Gastroesophageal sphincter (tissue), 4 donors: ENCODE measurements at places on chromosomes 3 and 15.

DNA sequence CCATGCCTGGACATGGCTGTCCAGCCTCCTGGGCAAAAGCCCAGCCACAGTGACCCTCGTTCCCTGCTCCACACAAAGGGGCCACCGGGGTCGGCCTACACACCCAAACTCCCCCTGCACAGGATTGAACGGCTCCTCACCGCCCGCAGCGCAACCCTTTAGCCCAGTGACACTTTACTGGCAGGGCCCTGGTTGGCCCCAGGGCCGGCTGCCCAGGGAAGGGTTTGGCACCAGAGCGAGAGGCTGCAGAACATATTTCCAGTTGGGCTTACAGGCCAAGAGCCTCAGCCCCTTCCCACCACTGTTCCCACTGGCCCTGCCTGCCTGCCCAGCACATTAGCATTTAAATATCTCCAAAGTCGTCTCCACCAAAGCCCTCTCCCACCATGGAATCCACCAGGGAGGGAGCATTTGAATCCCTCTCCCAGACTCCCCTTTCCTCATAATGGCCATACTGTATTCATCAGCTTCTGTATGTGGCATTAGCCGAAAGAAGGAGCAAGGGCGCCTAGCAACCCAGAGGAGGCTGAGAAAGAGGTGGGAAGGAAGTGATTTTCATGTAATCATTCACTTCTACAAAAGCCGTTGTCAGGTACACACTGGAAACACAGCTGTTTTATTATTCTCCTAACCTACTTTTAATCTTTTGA, 85.4 kb downstream of the SLC6A11 start:
- no peak for ATAC-seq
- no peaks in the 10 kb centered on the region for H3K36me3 ChIP-seq
- H3K27me3 ChIP-seq: peaks cover 11% of the 10 kb centered on the region

DNA sequence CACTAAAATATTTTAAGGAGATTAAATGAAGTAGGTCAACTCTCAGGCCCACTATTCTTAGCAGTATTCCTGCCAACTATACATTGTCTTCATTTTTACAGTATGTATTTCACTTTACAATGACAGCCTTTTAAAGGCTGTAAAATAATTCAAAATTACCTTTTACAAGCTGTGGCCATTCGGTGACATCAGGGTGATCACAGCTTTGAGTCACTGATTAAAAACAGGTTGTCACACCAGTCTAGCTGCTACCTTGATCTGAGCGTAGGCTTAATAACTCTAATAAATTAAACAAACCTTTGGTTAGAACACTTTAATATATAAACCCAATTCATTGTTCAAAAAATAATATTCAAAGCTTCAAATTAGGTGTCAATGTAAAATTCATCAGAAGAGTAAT, 29.9 kb downstream of the UBE3A start:
- H3K4me3 ChIP-seq: no peak overlapping the region
- peaks cover 7% of the 10 kb centered on the region for H3K4me1 ChIP-seq
- no peak for ATAC-seq
- no peak overlapping the region for H3K27ac ChIP-seq
- H3K27me3 ChIP-seq: no peaks in the 10 kb centered on the region

GRCh38 chr3:24340966-24341365, 153.7 kb downstream of the THRB start:
- no peak overlapping the region for H3K27ac ChIP-seq
- no peak overlapping the region for H3K4me3 ChIP-seq
- no peaks in the 10 kb centered on the region for H3K27me3 ChIP-seq

DNA sequence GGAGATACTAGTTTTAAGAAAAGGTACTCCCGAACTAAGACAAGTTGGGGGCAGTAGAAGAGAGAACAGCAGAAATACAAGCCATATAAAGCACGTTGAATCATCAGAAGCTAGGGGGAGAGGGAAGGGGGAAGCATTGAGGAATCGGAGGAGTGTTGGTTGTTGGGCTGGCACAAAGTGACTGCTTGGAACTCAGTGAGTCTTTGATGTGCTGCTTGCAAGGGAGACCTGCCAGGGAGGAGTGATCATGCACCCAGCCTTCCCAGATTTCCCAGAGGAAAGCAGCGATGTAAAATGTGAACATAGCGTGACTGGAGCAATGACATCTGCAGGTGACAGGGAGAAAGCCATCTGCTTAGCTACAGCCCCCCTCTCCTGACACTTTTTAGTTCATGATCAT, 192.4 kb upstream of the IL12A start:
- peak; percentile 44 for ATAC-seq
- peak overlapping the region; percentile 86 for H3K27ac ChIP-seq
- H3K4me1 ChIP-seq: peaks cover 48% of the 10 kb centered on the region
- H3K36me3 ChIP-seq: no peaks in the 10 kb centered on the region

GRCh38 chr3:111902534-111902933, 43.5 kb downstream of the PHLDB2 start:
- no peaks in the 10 kb centered on the region for H3K27me3 ChIP-seq
- peaks cover 30% of the 10 kb centered on the region for H3K4me1 ChIP-seq
- H3K4me3 ChIP-seq: no peak overlapping the region
- no peak overlapping the region for H3K27ac ChIP-seq

DNA sequence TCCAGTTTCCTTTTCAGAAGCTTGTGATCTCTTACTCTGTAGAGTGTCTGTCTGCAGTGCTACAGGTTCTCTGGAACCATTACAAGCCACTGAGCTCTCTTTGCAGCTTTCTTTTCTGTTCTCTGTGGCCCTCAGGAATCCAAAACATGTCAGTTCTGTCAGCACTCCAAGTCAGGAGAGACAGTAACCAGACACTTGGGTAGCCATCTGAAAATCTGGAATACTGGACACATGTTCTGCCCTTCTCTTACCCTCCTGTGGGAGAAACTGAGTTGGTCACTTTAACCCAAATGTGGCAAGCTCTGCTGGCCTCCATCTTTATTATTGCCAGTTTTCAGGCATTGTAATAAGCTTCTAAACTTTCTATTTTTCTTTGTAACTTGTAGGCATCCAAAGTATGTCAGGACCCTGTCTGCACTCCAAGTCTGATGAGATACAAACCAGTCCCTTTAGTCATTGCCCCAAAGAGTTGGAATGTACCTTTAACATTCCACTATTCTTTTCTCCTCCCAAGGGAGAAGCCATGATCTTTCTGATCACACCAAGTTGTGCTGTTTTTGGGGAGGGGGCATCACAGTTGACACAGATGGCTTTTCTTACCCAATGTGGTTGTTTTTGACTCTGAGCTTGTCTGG, 183.7 kb downstream of the DPH6 start:
- H3K27me3 ChIP-seq: no peaks in the 10 kb centered on the region
- no peak overlapping the region for H3K27ac ChIP-seq
- H3K4me1 ChIP-seq: no peaks in the 10 kb centered on the region
- no peak for ATAC-seq

DNA sequence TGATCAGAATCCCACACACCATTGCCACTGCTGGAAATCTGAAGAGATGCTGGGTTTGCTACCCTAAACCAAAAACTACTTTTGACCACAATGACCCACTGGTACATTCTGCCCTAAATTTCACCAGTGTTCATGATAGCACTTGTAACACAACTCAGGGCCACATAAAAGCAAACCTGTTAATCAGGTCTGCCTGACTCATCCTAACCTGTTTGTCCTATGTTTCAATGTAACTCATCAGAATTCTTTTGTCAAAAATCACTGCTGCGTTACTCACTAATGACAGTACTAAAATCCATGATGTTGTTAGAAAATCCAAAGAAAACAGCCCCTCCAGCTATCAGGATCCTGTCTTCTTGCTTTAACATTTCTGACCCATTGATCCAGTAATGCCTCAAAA, 55.6 kb upstream of the XCR1 start:
- H3K36me3 ChIP-seq: no peaks in the 10 kb centered on the region
- no peak overlapping the region for H3K27ac ChIP-seq
- H3K4me3 ChIP-seq: no peak overlapping the region
- H3K4me1 ChIP-seq: peaks cover 10% of the 10 kb centered on the region
- ATAC-seq: no peak

DNA sequence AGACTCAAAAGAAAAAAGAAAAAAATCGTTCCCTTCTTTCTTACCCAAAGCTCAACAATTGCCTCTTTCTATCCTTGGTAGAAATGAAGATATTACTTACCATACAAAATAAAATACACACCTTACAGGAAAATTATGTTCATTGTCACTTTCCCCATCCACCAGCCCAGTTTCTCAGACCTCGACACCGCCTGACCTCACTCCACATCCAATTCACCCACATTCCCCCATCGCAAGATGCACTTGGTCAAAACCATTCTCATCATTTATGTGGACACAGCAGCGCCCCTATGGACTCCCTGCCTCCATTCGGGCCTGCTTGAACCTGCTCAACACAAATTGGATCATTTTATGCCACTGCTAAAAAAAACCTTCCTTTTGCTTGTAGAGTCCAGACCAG, 7.0 kb downstream of the ANPEP start:
- H3K4me1 ChIP-seq: no peaks in the 10 kb centered on the region
- H3K36me3 ChIP-seq: no peaks in the 10 kb centered on the region
- ATAC-seq: no peak
- H3K4me3 ChIP-seq: no peak overlapping the region

DNA sequence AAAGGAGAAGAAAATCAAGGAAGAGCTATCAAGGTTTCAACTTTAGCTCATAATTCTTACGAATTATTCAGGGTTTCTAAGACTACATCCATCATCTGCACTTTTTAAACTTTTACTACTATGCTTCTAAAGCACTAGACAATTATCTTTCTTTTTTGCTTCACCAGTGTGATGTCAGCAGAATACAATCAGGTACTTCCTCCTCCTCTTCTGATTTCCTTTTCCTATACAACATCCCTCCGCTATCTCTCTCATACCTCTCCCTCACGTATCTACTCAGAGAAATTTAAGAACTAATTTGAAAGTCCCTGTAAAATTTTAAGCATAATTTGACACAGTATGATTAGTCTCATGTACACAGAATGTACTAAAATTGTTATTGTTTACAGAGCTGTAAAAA, 47.3 kb upstream of the USP50 start:
- H3K27me3 ChIP-seq: no peaks in the 10 kb centered on the region
- no peaks in the 10 kb centered on the region for H3K36me3 ChIP-seq
- no peak overlapping the region for H3K27ac ChIP-seq
- H3K4me1 ChIP-seq: no peaks in the 10 kb centered on the region

DNA sequence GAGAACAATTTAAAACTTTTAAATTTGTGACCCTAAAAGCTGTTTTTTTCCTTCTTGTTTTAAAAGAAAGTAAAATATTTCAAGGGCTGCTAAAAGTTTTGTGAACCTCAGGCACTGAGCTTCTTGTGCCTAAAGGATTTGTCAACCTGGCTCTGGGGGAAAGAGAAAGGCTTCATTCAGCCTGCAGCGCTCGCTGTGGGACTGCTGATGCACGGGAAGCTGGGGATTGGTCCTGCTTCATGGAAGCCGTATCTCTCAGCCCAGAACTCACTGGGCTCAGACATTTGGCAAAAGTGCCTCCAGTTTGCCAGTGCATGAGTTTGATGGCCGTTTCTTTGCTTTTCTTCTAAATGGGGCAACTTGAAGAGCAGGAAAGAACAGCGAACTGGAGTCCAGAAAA, 30.8 kb downstream of the TPRG1 start:
- H3K36me3 ChIP-seq: no peaks in the 10 kb centered on the region
- H3K4me3 ChIP-seq: no peak overlapping the region
- ATAC-seq: no peak

DNA sequence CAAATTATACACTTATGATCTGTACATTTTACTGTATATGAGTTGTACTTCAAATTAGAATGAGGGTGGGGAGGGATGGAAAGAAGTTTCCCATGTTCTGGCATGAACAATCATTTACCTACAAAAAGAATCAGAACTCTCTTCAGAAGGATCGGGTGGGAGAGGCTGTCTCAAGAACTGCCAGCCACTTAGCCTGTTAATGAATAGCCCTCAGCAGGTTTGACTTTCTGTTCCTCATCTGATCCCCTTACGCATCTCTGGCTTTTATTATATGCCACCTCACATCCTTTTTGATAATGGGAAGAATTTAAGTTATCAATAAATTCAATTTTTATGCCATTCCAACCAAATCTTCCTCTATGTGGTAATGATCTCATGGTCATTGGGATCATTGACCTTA, 168.3 kb upstream of the TGFBR2 start:
- no peak for ATAC-seq
- H3K36me3 ChIP-seq: no peaks in the 10 kb centered on the region
- H3K4me3 ChIP-seq: no peak overlapping the region
